ENCODE measurements at places on chromosomes 7 and 10. TPM values are rescaled to one million over a fixed set of nuclear protein-coding genes. Genes with fewer than 3 reads are reported as not detected.

- no peak for DNase-seq
These were observed 502.8 kb downstream of the REEP3 start for GRCh38 chr10:64023926-64024470.

- no peak for DNase-seq
These were observed 21.7 kb upstream of the RNF32 start for GRCh38 chr7:156618780-156619367.

- DNase-seq, result no peak
These were observed 23.6 kb downstream of the ZNF783 start for GRCh38 chr7:149285603-149286002.

COPS6 gene
- total RNA-seq, result 36.1 TPM

ST8SIA6 gene
- total RNA-seq, result 3.7 TPM

All from urinary bladder (tissue), 4 donors.